GM12878 (cell line): ENCODE measurements at places on chromosomes 5 and 9.

- no peak overlapping the region for H3K27ac ChIP-seq
- H3K27me3 ChIP-seq = no peaks in the 10 kb centered on the region
- no peaks in the 10 kb centered on the region for H3K36me3 ChIP-seq
- no peak for DNase-seq
These were observed 5.1 kb downstream of the NRARP start for GRCh38 chr9:137296670-137297664.

DNA sequence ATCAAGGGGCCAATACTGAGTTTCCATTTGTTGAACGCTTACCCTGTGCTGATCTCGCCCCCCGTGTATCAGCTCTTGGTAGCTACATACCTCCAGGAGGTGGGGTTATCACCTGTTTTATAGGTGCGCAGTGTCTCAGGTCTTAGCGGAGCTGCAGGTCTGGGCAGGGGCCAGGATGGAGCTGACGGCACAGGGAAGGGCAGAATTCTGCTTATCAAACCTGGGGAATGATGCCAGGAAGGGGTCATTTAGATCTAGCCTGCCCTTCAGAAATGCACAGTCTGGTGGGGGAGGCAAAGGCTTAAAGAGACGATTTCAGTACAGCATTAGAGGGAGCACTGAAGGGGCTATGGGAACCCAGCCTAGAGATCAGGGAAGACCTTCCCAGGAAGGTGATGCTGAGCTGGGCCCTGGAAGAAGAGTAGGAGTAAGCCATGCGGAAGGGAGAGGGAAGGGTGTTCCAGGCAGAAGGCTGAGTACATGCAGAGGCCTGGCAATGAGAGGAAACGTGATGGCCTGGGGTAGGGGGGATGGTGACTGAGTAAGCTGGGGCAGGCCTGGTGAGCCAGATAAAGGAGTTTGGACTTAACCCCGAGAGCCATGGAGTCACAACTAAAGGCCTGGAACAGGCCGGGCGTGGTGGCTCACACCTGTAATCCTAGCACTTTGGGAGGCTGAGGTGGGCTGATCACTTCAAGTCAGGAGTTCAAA lies 31.5 kb downstream of the OLFML2A start:
- H3K4me1 ChIP-seq = no peaks in the 10 kb centered on the region
- no peak overlapping the region for H3K4me3 ChIP-seq
- no peaks in the 10 kb centered on the region for H3K27me3 ChIP-seq
- DNase-seq = no peak
- H3K36me3 ChIP-seq = no peaks in the 10 kb centered on the region
- H3K27ac ChIP-seq = no peak overlapping the region

- H3K27me3 ChIP-seq = no peaks in the 10 kb centered on the region; the same call in 1 of the 2 replicates
- no peak overlapping the region for H3K4me3 ChIP-seq
- H3K4me1 ChIP-seq = no peaks in the 10 kb centered on the region
- H3K36me3 ChIP-seq = no peaks in the 10 kb centered on the region
- H3K27ac ChIP-seq = no peak overlapping the region
- DNase-seq = no peak
These were observed 305.1 kb downstream of the TRPM3 start for GRCh38 chr9:70816316-70816715.

- H3K36me3 ChIP-seq = no peaks in the 10 kb centered on the region
- H3K27me3 ChIP-seq = peaks cover 6% of the 10 kb centered on the region
- no peak overlapping the region for H3K4me3 ChIP-seq
- H3K27ac ChIP-seq = no peak overlapping the region
- no peaks in the 10 kb centered on the region for H3K4me1 ChIP-seq
These were observed 131.9 kb downstream of the MRPL36 start for GRCh38 chr5:1667648-1668140.

GRCh38 chr5:142301540-142301939 lies 23.3 kb downstream of the SPRY4 start:
- DNase-seq = no peak
- H3K27me3 ChIP-seq = no peaks in the 10 kb centered on the region

- DNase-seq = no peak
- no peaks in the 10 kb centered on the region; the same call in 1 of the 2 replicates for H3K36me3 ChIP-seq
- H3K27ac ChIP-seq = no peak overlapping the region
- H3K4me1 ChIP-seq = no peaks in the 10 kb centered on the region; the same call in 1 of the 2 replicates
- H3K27me3 ChIP-seq = no peaks in the 10 kb centered on the region
- no peak overlapping the region for H3K4me3 ChIP-seq
These were observed 99.8 kb upstream of the SARDH start for GRCh38 chr9:133837627-133838597.

DNA sequence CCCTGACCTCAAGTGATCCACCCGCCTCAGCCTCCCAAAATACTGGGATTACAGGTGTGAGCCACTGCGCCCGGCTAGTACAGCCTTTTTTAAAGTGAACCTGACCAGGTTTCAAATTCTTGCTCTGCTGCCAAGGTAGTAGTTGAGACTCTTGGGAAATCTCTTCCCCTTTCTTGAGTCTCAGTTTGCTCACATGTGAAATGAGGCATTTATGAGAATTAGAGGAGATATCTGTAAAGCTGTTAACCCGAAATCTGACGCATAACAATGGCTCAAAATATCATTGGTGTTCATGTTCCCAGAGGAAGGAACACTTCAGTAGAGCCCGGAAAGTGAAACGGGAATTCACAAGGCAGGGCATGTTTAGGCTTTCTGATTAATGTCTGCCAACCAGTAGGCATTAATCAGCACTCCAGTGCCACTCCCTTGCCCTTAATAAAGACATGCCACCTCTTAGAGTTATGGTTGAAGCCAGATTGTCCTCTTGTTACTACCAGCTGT lies 1.5 kb downstream of the ARPC5L start:
- DNase-seq = no peak
- H3K36me3 ChIP-seq = peaks cover 14% of the 10 kb centered on the region
- H3K4me3 ChIP-seq = no peak overlapping the region
- H3K27ac ChIP-seq = no peak overlapping the region; the same call in 1 of the 2 replicates

DNA sequence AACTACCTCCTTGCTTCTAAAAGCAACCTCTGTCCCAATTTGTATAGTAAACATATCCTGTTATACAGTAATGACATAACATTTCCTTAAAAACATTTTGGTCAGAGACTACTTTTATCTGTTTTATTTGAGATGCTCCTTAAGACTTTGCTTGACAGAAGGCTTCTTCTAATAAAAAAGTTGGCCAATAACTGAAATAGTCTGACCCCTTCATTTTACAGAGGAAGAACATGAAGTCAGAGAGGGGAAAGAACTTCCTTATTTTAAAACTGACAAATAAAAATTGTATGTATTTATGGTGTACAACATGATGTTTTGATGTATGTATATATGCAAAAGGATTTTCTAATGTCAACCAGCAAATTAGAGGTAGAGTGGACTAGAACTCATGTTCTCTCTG lies 35.8 kb upstream of the SPARC start:
- no peaks in the 10 kb centered on the region for H3K27me3 ChIP-seq
- H3K27ac ChIP-seq = peak overlapping the region; percentile 94
- H3K36me3 ChIP-seq = no peaks in the 10 kb centered on the region
- peaks cover 60% of the 10 kb centered on the region for H3K4me1 ChIP-seq
- no peak overlapping the region for H3K4me3 ChIP-seq

DNA sequence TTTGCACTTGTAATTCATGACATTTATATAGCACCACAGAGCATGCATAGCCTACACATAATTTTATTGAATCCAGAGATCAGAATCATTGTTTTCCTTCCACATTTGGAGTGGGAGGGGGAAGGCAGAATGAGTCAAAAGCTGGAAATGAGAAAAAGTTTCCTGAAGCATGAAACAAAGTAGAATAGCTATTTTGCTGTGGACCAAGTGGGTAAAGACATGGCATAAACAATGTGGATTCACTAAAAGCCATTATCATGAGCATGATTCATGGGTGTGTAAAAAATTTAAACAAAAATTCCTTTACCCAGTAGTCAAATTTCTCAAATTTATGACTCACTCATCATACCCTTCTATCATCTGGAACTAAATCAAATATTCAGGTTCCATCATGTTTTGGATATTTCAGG lies 97.9 kb downstream of the YIPF5 start:
- H3K27ac ChIP-seq = no peak overlapping the region
- no peak overlapping the region for H3K4me3 ChIP-seq
- no peaks in the 10 kb centered on the region for H3K4me1 ChIP-seq
- no peaks in the 10 kb centered on the region for H3K27me3 ChIP-seq

DNA sequence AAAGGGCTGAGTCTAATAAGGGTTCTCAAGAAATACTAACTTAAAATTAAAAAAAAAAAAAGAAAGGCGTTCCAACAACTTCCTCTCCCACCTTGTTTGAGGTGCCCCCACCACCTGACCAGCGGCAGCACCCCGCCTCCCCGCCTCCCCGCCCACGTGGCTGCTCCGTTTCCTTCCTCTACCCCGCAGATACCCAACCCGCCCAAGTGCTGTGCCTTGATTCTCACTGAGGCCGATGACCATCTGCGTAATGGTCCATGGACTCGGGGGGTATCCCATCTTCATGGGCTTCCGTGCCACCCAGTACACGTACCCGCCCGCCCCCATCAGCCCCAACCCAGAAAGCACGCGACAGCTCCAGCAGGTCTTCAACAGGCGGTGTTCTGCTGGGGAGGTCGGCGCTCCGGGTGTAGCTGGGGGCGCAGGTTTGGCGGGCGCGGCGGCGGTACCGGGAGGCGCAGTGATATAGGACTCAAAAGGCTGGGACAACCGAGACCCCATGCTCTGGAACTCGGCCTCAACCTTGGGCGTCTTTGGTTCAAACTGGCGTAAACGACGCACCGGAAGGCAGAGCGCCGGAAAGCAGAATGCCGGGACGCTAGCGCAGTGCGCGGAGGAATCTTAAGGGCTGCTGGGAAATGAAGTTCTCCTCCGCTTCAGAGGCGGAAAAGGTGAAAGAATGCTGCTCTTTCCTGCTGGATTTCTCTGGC lies at the start of gene DMAC1:
DMAC1 (minus strand) TSS at position 545 of the 710 bp plus-strand sequence; CDS start at position 501, 44 bp downstream.
- peak within 1 kb of the TSS; percentile 87 for H3K27ac ChIP-seq
- peak; percentile 41 for DNase-seq
- H3K36me3 ChIP-seq = no peaks in the 10 kb centered on the region; the same call in 1 of the 2 replicates
- H3K4me3 ChIP-seq = peak within 1 kb of the TSS; percentile 78
- no peaks in the 10 kb centered on the region for H3K27me3 ChIP-seq

DNA sequence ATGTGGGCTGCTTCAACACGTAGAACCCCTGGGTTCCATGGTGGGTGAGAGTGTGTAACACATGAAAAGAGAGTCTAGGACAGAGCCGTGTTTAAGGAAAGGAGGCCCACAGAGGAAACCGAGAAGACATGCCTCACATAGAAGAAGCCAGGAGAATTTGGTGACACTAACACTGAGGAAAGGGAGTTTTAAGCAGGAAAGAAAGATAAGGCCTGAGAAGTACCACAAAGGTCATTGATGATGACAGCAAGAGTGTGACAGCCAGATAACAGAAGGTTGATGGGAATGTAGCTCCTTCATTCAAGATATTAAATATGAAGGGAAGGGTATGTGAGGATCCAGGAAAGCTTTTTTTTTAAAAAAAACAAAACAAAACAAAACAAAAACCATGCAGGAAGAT lies 72.4 kb upstream of the SPRY4 start:
- H3K4me1 ChIP-seq = no peaks in the 10 kb centered on the region
- H3K36me3 ChIP-seq = no peaks in the 10 kb centered on the region
- no peak overlapping the region for H3K27ac ChIP-seq
- no peak overlapping the region for H3K4me3 ChIP-seq
- H3K27me3 ChIP-seq = no peaks in the 10 kb centered on the region

DNA sequence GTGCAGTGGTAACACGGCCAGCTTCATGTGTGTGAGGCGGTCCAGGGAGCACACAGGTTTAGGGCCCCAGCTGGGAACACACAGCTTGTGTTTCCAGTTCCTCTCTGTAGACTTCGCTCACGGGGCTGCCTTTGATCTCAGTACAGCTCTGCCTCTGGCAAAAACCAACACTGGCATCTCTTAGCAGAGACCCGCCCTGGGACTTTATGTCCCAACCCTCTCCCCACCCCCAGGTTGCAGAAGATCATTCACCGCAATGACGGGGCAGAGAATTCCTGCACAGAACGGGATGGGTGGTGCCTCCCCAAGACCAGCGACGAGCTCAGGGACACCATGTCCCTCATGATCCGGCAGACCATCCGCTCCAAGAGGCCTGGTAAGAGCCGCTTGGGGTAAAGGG lies 5.2 kb upstream of the CEL start:
- H3K4me1 ChIP-seq = peaks cover 27% of the 10 kb centered on the region
- no peaks in the 10 kb centered on the region for H3K27me3 ChIP-seq
- H3K27ac ChIP-seq = no peak overlapping the region
- peaks cover 10% of the 10 kb centered on the region; the same call in 1 of the 2 replicates for H3K36me3 ChIP-seq
- no peak overlapping the region for H3K4me3 ChIP-seq
- DNase-seq = no peak

GRCh38 chr5:38029397-38030065 lies 189.7 kb upstream of the GDNF start:
- no peak overlapping the region for H3K27ac ChIP-seq
- H3K36me3 ChIP-seq = no peaks in the 10 kb centered on the region
- no peaks in the 10 kb centered on the region for H3K27me3 ChIP-seq
- no peak overlapping the region for H3K4me3 ChIP-seq

DNA sequence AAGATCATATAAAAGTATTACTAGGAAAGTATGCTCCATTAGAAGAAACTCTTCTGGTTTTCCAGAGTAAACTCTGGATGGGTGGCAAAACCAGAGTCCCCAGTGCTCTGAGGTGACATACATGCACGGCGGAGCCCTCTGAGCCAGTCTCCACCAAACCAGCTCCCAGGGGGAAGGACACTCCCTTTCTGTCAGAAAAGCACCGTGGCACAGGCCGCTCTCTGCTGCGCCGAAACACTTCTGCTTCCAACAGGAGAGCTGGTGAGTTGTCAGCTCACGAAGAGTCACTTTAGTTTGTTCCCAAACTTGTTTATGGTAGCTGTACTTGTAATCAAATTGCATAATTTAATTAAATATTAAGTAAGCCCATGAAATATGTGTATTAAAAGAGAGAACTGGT lies 184.6 kb downstream of the CDK5RAP2 start:
- H3K4me3 ChIP-seq = no peak overlapping the region
- no peaks in the 10 kb centered on the region for H3K4me1 ChIP-seq
- no peak overlapping the region for H3K27ac ChIP-seq
- DNase-seq = no peak
- H3K36me3 ChIP-seq = peaks cover 52% of the 10 kb centered on the region
- H3K27me3 ChIP-seq = no peaks in the 10 kb centered on the region

GRCh38 chr5:136035837-136036236 lies 7.0 kb downstream of the TGFBI start:
- no peaks in the 10 kb centered on the region for H3K27me3 ChIP-seq
- no peak overlapping the region for H3K27ac ChIP-seq
- no peaks in the 10 kb centered on the region for H3K36me3 ChIP-seq
- DNase-seq = no peak

- no peak overlapping the region for H3K4me3 ChIP-seq
- no peak overlapping the region for H3K27ac ChIP-seq
- no peaks in the 10 kb centered on the region for H3K27me3 ChIP-seq
- no peak for DNase-seq
These were observed 574.5 kb downstream of the SLCO4C1 start for GRCh38 chr5:101721543-101721942.

DNA sequence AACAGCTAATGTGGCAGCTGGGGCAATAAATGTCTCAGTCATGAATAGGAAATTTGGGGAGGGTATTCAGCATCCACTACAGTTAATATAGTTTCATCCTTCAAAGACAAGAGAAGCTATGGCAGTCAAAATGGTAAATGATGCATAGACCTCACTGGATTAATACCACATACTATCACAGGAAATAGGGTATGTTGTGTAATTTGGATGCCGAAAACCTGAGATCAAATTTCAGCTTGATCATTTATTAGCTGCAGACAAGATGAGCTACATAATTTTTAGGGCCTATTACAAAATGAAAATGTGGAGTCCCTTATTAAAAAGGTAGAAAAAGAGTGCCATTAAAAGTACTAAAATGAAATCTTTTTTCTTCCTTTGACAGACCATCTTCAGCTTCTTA lies 112.6 kb upstream of the MTAP start:
- H3K4me3 ChIP-seq = no peak overlapping the region
- no peaks in the 10 kb centered on the region for H3K4me1 ChIP-seq
- DNase-seq = no peak
- H3K36me3 ChIP-seq = no peaks in the 10 kb centered on the region
- no peaks in the 10 kb centered on the region; the same call in 1 of the 2 replicates for H3K27me3 ChIP-seq
- H3K27ac ChIP-seq = no peak overlapping the region

- H3K4me3 ChIP-seq = no peak overlapping the region
- no peak overlapping the region for H3K27ac ChIP-seq
- H3K27me3 ChIP-seq = no peaks in the 10 kb centered on the region
- no peaks in the 10 kb centered on the region for H3K4me1 ChIP-seq
These were observed 648.5 kb downstream of the MTRR start for GRCh38 chr5:8517456-8517855.
